ENCODE measurements at places on chromosomes 4 and X.

DNA sequence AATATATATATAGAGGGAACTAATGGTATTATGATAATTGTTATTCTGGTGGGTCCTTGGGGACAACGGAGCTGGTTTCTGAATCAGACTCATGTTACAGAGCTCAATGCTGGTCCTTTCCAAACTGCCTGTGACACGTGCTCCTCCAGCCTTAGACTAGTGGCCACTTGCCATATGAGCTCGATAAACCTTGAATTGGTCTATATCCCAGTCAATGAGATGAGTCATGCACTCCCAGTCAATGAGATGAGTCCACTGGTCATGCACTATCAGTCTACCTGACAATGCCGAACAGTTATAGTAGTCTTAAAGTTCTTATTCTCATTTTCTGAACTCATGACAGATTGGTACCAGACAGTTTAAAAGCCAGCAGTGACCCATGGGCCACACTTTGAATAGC is 325.2 kb downstream of the LDB2 start:
- DNase-seq = peak; percentile 29

- DNase-seq = no peak
Observed at GRCh38 chrX:132088864-132089263, 39.0 kb downstream of the FRMD7 start.

- no peak for DNase-seq
Observed at GRCh38 chr4:74397748-74398426, 32.9 kb downstream of the EREG start.

DNA sequence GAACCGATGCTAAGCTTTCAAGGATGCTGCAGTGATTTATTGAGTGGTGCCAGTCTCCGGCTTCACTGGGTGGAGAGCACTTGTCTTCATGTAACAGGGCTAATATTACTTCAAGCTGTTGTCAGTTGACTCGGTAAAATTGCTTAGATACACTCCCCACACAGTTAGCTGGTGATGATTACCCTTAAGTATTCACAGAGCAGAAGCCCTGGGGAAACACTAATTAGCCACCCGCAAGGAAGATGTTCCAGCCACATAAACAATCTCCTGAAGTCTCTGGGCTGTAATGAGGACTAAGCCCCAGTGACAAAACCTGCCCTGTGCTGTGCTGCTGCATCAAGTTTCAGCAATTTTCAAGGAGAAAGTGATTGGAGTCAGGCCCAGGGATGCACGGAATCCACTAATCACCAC is 37.3 kb upstream of the GK2 start:
- DNase-seq = no peak

DNA sequence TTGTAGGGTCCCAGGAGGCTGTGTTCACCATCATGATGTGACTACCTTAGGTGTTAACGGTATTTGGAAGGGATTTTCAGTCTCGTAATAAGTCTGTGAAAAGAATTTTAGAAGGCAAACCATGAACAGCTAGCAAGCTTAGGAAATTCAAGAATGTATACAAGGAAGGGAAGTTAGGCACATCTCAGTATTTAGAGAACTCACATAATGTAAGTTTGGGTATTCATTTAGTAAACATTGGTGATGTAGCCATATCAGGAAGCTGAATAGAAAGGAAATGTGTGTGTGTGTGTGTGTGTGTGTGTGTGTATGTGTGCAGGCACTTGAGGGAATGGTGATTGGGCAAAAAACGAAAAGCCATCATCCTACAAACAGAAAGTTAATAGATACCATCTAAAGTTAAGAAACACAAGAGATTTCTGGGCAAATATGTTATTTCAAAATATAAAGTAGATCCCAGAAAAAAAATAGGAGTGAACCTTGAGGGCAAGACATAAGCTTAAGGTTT is 34.7 kb upstream of the PRKX start:
- DNase-seq = no peak

DNA sequence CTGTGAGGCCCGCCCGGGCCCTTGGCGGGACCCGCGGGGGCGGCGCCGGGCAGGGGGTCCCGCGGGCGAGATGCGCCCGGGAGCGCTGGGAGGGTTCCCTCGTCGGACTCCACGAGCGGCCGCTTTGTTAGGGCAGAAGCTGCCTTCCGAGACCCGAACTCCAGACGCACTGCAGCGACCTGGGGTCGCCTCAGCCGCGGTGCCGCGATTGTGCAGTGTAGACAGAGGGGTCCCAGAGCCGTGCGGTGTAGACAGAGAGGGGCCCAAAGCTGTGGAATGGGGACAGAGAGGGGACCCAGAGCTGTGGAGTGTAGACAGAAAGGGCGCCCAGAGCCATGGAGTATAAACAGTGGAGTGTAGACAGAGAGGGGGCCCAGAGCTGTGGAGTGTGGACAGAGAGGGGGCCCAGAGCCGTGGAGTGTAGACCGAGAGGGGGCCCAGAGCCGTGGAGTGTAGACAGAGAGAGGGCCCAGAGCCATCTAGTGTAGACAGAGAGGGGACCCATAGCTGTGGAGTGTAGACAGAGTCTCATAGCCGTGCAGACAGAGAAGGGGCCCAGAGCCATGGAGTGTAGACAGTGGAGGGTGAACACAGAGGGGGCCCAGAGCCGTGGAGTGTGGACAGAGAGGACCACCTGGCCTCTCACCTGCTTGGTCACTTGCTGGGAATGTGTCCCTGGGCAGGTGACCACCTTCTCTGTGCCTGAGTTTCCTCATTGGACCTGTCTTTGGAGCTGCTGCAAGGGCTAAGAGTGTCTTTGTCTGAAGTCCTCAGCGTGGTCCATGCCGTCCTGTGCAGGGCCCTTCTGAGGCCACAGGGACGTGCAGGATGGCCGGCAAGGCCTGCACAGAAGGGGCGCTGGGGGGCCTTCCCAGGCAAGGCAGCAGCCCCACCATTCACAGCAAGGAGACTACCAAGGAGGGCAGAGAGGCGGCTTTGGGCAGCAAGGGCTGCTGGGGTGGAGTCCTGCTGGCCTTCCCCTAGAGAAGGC is 875 bp downstream of the RGS12 start:
- no peak for DNase-seq

DNA sequence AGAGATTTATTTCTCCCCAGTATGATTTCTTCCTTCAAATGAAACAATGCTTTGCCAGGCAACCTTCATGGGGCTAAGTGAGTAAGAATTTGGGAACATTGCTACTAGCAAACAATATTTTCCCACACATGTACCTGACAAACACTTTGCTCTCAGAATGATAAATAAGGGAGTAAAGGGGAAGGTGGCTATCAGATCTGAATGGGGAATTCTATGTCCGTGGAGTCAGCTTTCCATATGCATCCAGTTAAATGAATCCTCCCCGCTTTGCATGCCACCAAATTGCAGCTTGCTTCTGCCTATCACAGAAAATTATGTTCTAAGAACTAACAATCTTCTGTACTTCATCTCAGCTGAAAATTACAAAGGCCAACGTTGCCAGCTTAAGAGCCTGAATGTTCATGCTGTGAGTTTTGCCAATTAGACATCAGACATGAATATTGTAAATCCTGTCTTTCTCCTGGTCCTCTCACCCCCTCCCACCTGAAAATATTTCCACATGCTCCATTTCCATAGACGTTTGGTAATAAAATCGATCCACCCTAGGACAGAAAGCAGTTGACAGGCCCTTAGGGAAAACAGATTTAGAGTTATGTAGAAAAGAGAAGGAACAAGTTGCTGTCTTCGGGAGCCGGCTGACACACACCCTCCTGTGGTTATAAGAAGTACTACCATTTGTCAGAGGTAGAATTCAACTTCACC is 6.3 kb downstream of the MEPE start:
- DNase-seq = peak; percentile 61

DNA sequence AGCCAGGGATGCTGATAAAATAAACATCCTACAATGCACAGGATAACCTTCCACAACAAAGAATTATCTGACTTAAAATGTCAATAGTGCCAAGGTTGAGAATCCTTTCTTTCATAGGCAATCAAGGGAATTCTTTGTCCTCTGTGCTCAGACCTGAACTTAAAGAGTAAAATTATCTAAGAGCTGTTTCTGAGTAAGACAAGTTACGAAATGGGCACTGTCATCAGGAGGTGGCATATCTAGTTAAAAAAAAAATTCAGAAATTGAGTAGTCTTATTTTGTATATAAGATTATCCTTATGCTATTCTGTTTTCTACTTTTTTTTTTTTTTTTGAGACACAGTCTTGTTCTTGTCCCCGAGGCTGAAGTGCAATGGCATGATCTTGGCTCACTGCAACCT is 3.3 kb upstream of the RAB33B start:
- no peak for DNase-seq

- no peak for DNase-seq
Observed at GRCh38 chrX:41870719-41871151, 52.6 kb downstream of the CASK start.

DNA sequence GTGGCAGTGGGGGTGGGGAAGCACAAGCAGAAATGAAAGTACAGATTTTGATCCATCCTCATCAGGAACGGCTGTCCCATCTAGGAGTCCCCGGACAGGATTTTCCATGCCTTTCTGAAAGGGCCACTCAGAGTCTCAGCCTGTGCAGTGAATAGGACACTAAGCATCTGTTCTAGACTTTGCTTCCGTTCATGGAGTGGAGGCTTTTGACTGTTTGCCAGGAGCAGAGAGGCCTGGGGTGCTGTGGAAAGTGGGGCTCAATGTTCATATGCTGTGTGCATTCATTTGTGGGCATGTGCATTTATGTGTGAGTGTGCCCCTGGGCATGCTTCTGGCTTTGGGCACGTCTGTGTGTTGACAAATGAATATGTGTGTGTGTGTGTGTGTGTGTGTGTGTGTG is 25.6 kb upstream of the MAMLD1 start:
- DNase-seq = no peak

GRCh38 chrX:56762707-56763555 is 33.9 kb downstream of the NBDY start:
- DNase-seq = no peak

DNA sequence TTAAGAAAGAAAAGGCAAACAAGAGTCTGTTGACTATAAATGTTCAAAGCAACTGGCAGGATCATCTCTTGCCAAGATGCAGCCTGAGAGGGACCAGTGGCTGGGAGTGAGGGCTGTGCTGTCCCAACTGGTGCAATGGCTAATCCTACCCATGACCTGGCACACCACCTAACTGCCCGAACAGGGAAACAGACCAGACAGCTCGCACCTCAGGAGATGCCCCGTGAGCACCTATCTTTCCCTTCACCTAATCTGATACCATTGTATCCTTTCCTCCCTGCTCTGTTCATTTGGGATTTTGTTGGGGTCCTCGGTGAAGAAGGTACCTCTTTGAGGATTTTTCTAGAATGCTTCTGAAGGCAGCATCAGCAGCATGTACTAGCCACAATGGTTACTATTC is 206.5 kb upstream of the MAMLD1 start:
- no peak for DNase-seq

- no peak for DNase-seq
Observed at GRCh38 chr4:135207531-135207930, 1005.9 kb upstream of the PABPC4L start.
